Stimulated activated CD8-positive, alpha-beta memory T cell treated with anti-CD3 and anti-CD28 coated beads, Interleukin-12 subunit alpha, Interleukin-12 subunit beta, amount 100 ng/mL, for 4 hours (primary cell): ENCODE measurements at places on chromosomes 12 and 14.

DNA sequence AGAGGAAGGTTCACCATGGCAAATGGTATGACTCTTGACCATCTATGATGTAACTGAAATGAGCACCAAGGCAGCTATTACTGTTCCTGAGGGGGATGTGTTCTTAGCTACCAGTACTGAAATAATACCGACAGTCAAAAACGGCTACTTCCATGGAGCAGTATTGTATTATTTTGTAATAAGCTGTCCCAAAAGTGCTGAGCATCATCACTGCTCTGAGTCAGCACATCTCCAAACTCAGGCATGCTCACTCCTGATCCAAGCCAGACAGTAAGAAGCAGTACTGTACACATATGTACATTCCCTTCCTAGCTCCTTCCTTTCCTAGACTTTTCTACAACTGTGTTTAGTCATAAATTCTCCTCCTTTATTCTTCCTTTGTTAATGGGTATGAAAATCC is 8.6 kb downstream of the VTI1B start:
- DNase-seq, result no peak

DNA sequence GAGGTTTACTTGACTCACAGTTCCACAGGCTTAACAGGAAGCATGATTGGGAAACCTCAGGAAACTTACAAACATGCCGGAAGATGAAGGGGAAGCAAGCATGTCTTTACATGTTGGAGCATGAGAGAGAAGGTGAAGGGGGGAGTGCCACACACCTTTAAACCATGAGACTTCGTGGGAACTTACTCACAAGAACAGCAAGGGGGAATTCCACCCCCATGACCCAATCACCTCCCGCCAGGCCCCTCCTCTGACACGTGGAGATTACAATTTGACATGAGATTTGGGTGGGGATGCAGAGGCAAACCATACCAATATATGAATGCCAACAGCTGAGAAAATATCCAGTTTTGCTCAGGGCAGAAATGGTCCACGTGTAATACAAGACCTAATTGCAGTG is 518.6 kb downstream of the VRK1 start:
- DNase-seq, result no peak

- no peak for DNase-seq
Measured at GRCh38 chr12:9725213-9725870, 7.6 kb downstream of the CLECL1 start.

- no peak for DNase-seq
Measured at GRCh38 chr12:5262885-5263284, 169.0 kb upstream of the NTF3 start.

GRCh38 chr14:100591453-100592371 is 4.5 kb upstream of the BEGAIN start:
- DNase-seq, result no peak

- no peak for DNase-seq
Measured at GRCh38 chr12:96828169-96828789, 78.8 kb upstream of the NEDD1 start.

DNA sequence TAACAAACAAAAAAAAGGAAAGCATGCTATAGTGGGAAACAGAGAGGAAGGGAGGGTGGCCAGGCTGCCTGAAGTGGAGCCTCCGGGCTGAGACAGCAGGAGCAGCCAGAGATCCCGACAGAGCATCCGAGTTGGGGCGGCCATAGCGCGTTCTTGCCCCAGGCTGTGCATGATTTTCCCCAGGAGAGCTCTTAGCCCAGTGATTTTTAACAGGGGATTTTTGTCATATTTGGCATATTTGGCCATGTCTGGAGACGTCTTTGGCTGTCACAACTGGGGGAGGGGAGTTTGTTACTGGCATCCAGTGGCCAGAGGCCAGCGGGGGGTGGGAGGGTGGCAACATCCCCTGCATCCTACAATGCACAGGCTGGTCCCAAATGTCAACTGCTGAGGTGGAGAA is 23.6 kb downstream of the BDKRB1 start:
- no peak for DNase-seq

DNA sequence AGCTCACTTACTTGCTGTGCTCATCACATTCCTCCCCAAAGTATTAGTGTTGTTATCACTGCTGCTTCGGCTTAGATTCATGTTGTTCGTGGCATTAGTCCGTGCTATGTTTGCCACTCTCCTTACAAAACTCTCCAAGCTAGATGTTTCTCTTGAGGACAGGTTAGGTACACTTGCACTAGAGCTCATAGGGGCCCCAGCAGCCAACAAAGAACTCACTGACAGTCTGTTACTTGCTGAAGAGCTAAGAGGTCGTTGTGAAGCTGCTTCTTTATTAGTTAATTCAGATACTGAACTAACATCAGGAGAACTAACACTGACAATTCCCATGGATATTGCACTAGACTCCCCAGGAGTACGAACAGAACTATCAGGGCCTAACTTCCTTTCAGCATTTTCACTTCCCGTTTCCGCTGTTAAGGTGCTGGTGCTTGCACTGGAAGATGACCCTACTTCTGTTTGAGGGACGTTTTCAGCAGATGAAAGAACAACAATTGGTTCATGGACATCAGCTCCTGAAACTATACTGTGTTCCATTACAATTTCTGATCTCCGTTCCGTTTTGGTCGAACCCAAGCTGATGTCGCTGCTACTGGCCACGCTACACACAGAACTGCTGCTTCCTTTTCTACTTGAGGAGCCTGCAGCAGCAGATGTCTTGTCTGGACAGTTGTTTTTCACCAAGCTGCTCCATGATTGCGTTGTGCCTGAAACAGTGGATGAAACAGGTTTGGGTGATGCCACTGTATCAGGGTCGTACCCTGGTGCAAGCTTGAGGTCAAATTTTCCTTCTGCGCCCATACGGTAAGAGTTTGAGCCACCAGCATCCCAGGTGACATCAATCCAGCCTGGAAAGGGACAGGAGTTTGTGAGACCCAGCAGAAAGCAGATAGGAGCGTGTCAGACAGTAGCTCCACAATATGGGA is 78.7 kb downstream of the HECTD1 start:
- no peak for DNase-seq

GRCh38 chr12:53005215-53005985 is 856 bp upstream of the EIF4B start:
- no peak for DNase-seq
